ENCODE measurements at places on chromosomes 11 and 22.

- DNase-seq, result no peak
Measured at GRCh38 chr11:60973699-60974098, 2.2 kb downstream of the CD6 start.

GRCh38 chr11:114280696-114281095 is 15.5 kb upstream of the NNMT start:
- peak; percentile 77 for DNase-seq

GRCh38 chr22:31439808-31440207 is 40.4 kb downstream of the DRG1 start:
- no peak for DNase-seq

DNA sequence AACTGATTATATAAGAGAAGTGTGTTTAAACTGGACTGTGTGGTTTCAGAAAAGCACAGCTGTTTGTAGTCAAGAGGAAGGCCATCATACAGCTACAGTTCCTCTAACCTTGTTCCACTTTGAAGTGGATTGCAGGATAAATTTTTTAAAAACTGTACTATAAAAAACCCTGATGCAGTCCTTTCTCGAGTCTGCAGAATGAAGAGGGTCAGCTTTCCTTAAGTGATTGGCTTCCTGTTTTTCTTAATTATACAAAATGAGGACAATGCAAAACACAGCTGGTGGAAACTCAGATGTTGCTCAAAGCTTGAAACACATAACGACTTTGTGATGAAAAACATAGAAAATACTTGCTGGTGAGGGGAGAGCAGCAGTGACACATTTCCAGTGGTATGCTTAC is 1060.5 kb downstream of the DLG2 start:
- DNase-seq, result no peak

DNA sequence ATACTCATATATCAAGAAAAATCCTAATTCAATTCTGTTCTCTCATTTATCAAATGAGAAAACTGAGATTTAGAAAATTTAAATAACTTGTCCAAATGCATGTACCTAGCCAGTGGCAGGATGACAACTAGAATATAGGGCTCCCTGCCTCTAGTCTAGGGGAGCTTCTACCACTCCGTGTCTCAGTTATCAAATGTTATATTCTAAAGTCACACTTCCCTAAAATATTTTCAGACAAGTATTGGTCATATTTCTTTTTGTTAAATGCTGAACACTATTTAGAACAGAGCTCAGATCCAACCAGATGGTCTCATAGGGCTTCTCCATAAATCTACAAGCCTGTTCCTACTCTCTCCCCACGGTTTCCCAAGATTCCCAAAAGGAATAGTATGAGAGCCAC is 26.3 kb downstream of the KCNJ1 start:
- DNase-seq, result no peak

DNA sequence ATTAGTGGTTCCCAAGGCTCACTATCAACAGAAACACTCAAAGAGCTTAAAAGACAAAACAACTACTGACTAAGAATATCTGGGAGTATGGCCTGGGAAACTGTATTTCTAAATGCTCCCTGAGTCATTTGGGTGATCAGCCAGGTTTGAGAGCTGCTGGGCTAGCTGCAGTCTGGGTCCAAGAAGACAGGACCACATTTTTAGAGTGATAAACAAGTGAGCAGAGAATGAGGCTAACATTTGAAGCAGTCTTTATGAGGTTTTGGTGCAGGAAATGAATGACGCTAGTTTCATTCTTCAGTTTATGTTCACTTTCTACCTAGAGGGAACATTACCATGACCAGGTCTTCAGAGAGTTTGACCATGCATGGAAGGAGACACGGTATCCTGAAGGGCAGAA is 97.7 kb downstream of the TEAD1 start:
- DNase-seq, result peak; percentile 42

GRCh38 chr11:45444796-45445195 is 158.7 kb upstream of the SYT13 start:
- no peak for DNase-seq

DNA sequence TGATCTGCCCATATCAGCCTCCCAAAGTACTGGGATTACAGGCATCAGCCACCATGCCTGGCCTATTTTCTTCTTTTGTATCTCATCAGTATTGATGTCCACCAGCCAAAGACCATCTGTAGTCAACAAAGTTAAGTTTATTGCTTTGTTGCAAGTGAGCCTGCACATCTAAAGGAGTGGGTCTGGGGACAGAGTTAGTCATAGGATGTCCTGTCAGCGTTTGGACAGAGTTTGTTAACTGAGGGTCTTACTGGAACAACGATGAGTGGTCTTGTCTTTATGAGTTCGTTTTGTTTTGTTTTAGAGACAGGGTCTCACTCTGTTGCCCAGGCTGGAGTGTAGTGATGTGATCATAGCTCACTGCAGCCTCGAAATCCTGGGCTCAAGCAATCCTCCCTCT is 40.6 kb upstream of the SEPTIN5 start:
- DNase-seq, result no peak

DNA sequence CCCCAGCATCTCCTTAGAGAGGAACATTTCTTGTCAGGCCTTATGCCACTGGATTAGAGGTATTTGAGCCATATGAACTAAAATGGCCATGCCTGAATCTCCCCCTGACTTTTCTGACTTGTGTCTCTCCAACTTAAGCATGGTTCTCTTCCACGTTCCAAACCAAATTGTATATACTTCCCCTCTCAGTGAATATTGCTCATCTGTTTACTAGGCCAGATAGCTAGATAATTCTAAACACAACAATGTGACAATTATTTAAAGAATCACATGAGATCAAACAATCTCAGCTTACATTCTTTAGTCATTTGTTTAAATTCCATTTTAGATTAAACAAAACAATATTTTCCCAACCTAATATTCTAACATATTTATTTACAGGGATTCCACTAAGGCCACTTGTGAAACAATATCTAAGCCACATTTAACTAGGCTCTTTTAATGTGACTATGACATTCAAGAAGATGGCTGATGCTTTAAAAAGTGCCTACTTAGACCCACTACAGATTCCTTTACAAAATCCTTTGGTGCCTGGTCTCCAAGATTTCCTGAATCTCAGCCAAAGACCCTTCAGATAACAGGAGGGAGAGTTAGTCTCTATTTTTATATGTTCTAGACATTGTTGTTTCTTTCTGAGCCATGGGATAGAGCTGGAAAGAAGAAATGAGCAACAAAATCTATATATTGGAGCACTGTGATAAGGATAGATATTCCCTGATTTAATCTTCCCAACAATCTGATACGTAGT is 105.7 kb downstream of the CADM1 start:
- DNase-seq, result no peak

GRCh38 chr22:30210235-30210909 is 36.2 kb downstream of the LIF start:
- DNase-seq, result no peak

GRCh38 chr11:10462746-10463300 is 7.8 kb downstream of the AMPD3 start:
- DNase-seq, result no peak

Measured in HFFc6 (cell line).